ENCODE measurements at places on chromosomes 3 and 15. TPM values are rescaled to one million over a fixed set of nuclear protein-coding genes. Genes with fewer than 3 reads are reported as not detected.
A peak's percentile ranks its signal among the peaks of the same experiment; 100 is the strongest.

DNA sequence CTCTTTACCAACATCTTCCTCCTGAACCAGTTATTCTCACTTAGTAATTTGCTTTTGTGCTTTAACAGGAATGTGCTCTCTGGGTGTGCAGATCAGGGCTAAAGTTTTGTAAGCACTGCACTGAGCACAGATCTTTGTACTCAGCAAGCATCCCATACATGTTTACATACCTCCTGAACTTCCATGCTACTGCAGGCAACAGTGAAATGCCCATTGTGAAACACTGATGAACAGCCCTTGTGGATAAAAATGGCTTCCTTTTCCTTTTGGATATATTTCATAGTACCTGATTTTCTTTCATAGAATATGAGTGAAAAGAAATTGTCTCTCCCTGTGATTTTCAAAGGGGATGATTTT lies 855.9 kb downstream of the MCTP2 start:
- DNase-seq: no peak
- no peaks in the 10 kb centered on the region for H3K4me1 ChIP-seq
- no peaks in the 10 kb centered on the region for H3K27me3 ChIP-seq

Gene TM6SF1
- 2.2 TPM for total RNA-seq

GRCh38 chr15:40100947-40101905 lies 7.5 kb downstream of the BMF start:
- no peak for DNase-seq
- no peaks in the 10 kb centered on the region for H3K36me3 ChIP-seq
- H3K27me3 ChIP-seq: no peaks in the 10 kb centered on the region
- H3K27ac ChIP-seq: no peak overlapping the region
- no peak overlapping the region for H3K4me3 ChIP-seq
- peaks cover 67% of the 10 kb centered on the region for H3K4me1 ChIP-seq

DNA sequence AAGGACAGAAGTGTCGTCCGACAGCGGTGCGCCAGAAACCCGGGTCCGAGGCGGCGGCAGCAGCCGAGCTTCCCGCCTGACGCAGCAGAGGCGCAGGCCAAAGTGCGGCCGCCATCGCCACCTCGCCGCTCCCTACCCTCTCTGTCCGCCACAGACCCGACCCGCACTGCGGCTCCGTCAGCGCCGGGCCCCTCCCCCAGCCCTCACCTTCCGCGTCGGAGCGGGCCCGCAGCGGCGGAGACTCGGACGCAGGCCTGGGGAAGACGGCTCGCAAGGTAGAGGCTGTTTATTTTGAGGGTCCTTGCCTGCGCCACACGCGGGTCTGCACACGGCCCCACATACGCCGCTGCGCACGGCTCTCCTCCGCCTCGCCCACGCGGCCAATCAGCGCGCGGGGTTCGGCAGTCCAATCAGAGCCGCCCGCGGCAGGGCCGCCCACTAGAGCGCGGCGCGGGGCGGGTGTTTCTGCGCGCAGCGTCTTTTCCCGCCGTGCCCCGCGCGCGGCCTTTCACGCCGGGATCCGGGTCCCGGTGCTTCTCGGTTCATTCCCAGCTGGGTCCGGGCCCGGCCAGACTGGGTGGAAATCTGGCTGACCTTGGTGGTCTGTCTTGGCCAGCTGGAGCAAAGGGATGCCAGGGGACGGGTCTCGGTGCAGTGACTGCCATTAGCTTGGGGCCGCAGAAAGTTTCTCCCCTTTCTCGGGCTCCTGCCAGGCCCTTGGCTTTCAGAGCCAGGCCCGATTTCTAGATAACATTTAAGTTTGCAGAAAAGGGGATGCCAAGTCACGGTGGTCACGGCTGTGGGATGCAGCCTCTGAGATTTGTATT lies at the start of gene CNBP:
CNBP (minus strand) TSS at position 328 of the 827 bp plus-strand sequence. CDS start 12,139 bp downstream, outside the sequence.
- H3K27me3 ChIP-seq: no peaks in the 10 kb centered on the region
- H3K27ac ChIP-seq: peak within 1 kb of the TSS; percentile 96
- peaks cover 41% of the 10 kb centered on the region for H3K36me3 ChIP-seq
- H3K4me3 ChIP-seq: peak within 1 kb of the TSS; percentile 97

- H3K27me3 ChIP-seq: no peaks in the 10 kb centered on the region
- H3K27ac ChIP-seq: no peak overlapping the region
- H3K4me1 ChIP-seq: peaks cover 2% of the 10 kb centered on the region
These were observed 155.7 kb downstream of the GAP43 start for GRCh38 chr3:115779011-115779410.

GRCh38 chr15:63321462-63321861 lies 44.1 kb downstream of the APH1B start:
- H3K27me3 ChIP-seq: no peaks in the 10 kb centered on the region
- H3K4me3 ChIP-seq: no peak overlapping the region
- DNase-seq: no peak
- no peak overlapping the region for H3K27ac ChIP-seq
- H3K36me3 ChIP-seq: no peaks in the 10 kb centered on the region
